C1 segment of cervical spinal cord (tissue), 14 donors: ENCODE measurements at places on chromosomes 3 and 15.

GRCh38 chr3:195182470-195182795 is 88.5 kb downstream of the XXYLT1 start:
- DNase-seq, result no peak

DNA sequence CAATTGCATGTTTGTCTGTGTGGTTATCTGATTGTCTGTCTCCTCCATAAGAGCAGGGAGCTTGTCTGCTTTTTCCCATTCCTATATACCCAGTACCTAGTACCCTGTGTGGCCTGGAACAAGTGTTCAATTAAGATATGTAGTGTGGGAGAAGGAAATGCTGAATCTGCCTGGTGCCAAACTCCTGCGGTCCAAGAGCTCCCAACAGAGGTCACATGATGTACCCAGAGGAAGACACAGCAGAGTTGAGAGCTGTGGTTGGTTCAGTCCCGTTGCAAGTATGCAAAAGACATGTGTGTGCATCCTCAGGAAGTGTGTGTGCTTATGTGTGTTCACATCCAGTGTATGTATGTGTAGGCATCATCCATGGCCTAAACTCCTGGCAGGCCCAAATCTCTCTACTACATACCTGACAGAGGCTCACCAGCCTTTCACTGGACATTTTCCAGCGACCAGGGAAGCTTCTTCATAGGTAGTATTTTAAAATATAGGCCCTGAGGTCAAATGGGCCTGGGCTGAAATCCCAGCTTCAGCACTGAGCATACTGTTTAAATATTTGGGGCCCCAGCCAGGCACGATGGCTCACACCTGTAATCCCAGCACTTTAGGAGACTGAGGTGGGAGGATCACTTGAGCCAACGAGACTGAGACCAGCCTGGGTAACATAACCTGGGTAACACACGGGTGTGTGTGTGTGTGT is 34.0 kb upstream of the ITGA11 start:
- no peak for DNase-seq

GRCh38 chr15:70362350-70362749 is 264.6 kb upstream of the TLE3 start:
- DNase-seq, result no peak

DNA sequence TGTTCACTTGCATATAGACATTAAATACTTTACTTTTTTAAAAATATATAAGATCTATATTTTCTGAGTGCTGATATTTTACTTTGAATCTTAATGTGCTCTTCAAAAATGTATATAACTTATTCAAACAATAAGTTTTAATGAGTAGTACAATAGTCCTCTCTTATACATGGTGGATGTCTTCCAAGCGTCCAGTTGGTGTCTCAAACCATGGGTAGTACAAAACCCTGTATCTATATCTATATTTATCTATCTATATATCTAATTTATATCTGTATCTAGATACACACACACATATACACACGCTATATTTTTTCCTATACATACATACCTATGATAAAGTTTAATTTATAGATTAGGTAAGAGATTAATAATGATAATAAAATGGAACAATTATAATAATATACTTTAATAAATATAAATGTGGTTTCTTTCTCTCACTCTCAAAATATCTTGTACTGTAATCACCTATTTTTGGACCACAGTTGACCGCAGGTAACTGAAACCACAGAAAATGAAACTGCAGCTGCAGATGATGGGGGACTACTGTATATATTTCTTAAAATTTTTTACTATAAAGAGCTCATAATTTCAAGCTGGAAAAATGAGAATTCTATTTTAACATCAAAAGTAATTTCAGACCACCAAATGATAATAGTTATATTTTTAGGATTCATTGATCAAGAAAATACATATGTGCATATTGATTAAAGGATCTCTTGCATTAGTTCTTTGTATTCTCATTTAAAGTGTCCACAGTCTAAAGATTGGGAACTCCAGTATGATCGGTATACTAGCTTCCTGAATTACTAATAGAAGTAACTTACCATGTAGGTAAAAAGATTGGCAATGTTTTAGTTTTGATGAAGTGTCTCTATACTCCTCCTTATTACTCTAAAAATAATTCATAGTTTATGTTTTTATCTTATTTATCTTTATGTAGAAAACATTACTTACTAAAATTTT is 215.1 kb upstream of the MLF1 start:
- no peak for DNase-seq

GRCh38 chr15:76514282-76514681 is 177.7 kb downstream of the ISL2 start:
- no peak for DNase-seq

- DNase-seq, result no peak
These were observed 304.3 kb downstream of the ZIC1 start for GRCh38 chr3:147713234-147714133.
